ENCODE measurements at places on chromosomes 5 and 9.

DNA sequence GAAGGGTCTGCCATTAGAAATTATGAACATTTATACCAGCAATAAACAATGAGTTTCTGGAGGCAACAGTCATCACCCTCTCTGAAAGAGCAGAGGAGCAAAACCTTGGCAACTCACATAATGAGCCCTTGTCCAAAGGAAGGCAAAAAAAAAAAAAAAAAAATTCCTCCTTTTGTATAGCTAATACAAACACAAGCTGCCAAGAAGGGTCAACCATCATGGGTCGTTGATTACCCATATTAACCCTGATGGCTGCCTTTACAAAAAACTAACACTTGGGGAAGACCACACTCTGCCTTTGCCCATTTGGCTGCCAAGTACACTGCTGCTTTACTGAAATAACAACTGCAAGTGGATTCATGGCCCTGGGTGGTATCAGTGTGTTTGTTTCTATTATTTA lies 272.7 kb downstream of the ADAMTSL1 start:
- no peak for DNase-seq

DNA sequence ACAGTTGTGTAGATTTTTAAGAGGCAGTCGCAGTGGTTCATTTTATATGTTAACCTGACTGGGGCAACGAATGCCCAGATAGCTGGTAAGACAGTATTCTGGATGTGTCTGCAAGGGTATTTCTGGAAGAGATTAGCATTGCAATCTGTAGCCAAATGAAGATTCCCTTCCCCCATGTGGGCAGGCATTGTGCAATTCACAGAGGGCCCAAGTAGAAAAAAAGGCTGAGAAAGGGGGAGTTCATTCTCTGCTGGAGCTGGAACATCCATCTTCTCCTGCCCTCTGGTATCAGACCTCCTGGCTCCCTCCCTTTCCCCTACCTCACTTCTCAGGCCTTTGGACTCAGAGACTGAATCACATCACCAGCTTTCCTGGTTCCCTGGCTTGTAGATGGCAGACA lies 70.6 kb downstream of the TENT4A start:
- DNase-seq, result no peak

- DNase-seq, result no peak
Observed at GRCh38 chr5:97427235-97427634, 244.2 kb upstream of the RIOK2 start.

GRCh38 chr9:101593345-101593744 lies 1.4 kb downstream of the PPP3R2 start:
- DNase-seq, result no peak

DNA sequence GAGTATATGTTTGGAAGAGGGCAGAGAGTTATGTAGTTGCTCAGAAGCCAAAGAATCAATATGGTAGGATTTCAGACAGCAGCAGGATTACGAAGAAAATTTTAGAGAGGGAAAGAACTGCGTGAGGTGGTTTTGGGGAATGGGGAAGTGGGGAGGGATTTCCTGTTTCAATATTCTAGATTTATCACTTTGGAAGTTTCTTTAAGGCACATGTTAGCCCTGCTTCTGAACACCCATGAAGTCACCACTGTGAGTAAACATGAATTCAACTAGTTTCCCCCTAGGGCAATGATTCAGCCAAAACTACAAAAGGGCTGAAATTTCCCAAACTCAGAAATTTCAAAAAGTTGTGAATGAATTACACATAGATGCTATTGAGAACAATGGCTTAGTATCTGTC lies 132.2 kb downstream of the EBF1 start:
- DNase-seq, result no peak

- DNase-seq, result no peak
Observed at GRCh38 chr9:94843134-94843533, 116.6 kb downstream of the AOPEP start.

DNA sequence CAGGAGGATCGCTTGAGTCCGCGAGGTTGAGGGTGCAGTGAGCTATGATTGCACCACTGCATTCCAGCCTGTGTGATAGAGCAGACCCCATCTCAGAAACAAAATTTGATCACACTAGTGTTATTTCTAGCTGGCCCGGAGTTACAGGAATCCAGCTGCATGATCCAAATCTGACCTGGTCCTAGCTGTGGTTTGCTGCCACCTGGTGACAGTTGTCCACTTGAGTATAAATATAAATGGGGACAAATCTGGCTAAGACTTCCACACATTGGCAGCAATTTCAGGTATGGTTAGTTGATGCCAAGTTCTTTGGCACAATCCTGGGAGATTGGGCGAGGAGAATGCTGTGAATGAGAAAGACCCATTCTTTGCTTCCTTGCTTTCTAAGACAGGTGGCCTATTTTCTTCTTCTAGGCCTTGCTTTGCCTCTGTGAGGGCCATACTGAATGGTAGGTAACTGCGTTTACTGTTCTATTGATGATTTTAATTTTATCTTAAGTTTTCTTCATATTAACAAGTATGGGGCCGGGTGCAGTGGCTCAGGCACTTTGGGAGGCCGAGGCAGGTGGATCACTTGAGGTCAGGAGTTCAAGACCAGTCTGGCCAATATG lies 35.4 kb downstream of the UBE2R2 start:
- peak; percentile 37 for DNase-seq

DNA sequence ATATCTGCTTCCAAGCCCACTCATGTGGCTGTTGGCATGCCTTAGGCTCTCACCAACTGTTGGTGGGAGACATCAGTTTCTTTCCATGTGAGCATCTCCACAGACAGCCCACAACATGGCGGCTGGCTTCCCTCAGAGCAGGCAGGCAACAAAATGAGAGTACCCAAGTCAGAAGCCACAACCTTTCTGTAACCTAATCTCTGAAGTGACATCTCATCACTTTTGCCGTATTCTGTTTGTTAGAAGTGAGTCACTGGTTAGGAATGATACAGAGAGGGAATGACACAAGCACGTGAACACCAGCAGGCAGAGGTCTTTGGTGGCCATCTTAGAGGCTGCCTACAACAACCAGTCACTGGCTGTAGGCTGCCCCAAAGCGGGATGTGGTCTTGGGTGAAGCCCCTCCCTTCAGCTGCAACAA lies 88.6 kb upstream of the RASGRF2 start:
- DNase-seq, result no peak

DNA sequence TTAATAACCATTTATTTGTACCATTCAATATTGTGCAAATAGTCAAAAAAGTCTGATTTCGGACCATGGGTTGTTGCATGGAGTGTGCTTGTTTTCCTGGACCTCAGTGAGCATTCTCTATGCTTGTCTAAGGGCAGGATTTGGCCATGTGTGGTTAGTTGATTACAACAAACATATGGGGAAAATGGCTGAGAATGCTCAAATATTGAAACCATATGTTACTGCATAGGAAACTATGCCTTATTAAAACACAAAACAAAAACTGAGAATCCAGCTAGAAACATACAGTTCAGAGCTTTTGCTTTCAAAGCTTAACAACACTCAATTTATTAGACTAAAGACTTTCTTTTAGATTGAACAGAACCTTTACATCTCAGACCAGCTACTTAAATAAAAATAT lies 928.3 kb downstream of the NR2F1-AS1 start:
- no peak for DNase-seq

DNA sequence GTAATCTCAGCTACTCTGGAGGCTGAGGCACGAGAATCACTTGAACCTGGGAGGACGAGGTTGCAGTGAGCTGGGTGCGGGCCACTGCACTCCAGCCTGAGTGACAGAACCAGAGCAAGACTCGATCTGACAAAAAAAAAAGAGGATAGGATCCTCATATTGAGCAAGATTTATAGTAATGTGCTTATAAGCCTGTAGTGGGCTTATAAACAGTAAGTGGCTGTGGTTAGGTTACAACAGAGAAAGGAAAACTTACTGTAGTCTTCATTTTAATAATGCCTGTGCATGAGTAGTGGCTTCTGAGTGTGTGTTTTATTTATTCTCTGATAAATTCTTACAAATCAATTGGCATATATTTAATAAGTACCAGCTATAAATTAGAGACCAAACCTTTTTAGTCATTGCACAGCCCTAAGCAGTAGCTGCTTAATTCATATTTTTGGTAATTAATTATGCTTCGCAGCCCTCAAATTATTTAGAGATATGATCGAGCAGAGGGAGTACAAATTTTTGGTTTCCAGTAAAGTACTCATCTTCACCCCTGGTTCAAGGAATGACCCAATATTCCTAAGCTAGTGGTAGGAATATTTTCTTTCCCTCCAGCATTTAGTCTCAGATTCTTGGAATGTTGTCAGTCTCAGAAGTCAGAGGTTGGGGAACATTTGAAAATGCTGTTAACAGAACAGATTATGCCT lies 73.8 kb upstream of the KLF9 start:
- no peak for DNase-seq

GRCh38 chr5:150112201-150113046 lies 26.1 kb upstream of the CSF1R start:
- DNase-seq, result no peak

Data from activated CD4-positive, alpha-beta T cell treated with anti-CD3 and anti-CD28 coated beads for 1 hour (primary cell).